Activated CD8-positive, alpha-beta memory T cell treated with anti-CD3 and anti-CD28 coated beads for 1 hour (primary cell): ENCODE measurements at places on chromosomes 13 and 19.

- no peak for DNase-seq
Observed at GRCh38 chr13:53241891-53242348, 213.3 kb downstream of the OLFM4 start.

- DNase-seq = no peak
Observed at GRCh38 chr19:39306075-39306474, 9.9 kb downstream of the IFNL1 start.

DNA sequence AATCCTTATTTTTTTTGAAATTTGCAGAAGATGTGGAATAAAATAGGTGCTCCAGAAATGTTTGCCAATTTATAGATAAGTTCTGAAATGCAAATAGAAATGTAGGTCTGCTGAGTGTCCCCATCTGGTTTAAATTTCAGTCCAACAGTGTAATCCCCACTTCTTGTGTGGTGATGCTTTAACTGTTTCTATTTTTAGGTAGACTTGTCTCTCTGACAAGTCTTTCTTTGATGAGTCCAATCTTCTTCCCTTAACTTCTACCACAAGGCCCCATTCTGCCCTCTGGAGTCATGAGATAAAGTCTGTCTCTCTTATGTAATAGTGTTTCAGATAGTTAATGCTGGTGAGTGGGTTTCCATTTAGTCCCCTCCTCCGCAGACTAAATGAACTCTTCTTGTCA is 390.4 kb downstream of the RFC3 start:
- DNase-seq = no peak

GRCh38 chr19:33332248-33332647 is 29.9 kb upstream of the CEBPA start:
- DNase-seq = no peak

GRCh38 chr13:98280176-98280510 is 103.1 kb upstream of the RNF113B start:
- DNase-seq = no peak

GRCh38 chr13:59658738-59659330 is 504.9 kb downstream of the DIAPH3 start:
- no peak for DNase-seq

GRCh38 chr13:47639738-47640447 is 361.2 kb downstream of the SUCLA2 start:
- no peak for DNase-seq

DNA sequence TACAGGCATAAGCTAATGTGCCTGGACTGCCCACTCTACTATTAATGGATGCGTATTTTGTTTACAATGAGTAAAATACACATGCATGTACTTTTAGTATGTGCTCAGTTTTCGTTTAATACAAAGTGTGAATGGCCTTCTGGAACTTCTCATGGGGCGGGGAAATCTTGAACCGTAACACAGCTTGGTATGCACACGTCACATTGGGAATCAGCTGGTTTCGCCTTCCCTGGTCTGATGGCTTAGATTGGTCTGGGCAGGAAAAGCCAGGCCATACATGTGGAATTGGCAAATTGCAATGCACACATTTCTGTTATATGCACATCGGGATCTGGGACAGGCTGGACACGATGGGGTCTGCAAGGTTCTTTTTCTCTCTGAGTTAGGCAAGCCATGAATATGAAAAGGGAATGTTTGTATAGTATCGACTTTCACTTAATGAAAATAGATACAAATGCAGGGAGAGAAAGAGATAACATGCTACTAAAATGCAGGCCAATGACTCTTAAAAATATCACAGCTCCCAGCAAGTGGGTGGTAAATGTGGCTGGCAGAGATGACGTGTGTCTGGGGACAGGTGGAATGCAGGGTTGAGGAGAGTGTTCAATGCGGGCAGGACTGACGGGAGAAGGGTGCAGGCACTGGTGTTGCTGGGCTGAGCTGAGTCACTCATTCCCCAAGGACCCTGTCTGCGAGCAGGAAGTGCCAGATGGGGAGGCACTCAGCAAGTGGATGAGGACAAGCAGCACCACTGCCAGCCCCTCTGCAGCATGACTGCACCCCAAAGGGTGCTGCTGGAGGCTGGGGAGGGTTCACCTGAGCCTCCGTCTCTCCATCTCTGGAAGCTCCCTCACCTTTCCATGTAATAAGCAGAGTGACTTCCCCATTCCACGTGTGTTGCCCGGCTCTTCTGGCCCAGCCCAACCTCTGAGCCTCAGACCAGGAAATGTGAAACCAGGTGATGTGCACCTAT is 204.0 kb upstream of the GPR12 start:
- DNase-seq = no peak

GRCh38 chr19:1353144-1353543 is 30.6 kb upstream of the NDUFS7 start:
- no peak for DNase-seq

DNA sequence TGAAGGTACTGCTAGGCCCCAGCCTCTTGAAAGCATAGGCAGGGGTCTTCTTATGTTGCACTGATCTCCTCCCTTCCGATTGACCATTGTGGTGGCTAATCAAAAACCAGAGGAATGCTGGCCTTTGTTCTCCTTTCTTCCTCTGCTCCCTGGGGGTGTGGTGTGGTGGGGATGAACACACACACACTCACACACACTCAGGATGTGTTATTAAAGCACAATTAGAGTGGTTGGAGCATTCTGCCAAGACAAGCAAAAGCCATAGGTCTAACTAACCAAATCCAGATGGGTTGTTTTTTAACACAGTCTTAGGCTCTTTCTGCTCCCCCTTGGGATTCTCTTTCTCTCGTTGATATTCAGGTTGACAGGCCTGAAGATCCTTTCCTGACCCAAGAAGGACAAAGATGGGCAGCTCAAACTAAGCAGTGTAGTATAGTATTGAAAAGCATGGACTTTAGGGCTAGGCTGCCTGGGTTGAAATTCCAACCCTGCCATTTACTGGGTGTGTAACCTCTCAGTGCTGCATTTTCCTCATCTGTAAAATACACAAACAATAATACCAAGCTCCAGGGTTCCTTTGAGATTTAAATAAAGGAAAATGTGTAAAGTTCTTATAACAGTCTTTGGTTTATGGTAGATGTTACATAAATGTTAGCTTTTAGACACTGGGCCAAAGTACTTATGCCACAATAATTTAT is 25.5 kb upstream of the DGKH start:
- DNase-seq = no peak

DNA sequence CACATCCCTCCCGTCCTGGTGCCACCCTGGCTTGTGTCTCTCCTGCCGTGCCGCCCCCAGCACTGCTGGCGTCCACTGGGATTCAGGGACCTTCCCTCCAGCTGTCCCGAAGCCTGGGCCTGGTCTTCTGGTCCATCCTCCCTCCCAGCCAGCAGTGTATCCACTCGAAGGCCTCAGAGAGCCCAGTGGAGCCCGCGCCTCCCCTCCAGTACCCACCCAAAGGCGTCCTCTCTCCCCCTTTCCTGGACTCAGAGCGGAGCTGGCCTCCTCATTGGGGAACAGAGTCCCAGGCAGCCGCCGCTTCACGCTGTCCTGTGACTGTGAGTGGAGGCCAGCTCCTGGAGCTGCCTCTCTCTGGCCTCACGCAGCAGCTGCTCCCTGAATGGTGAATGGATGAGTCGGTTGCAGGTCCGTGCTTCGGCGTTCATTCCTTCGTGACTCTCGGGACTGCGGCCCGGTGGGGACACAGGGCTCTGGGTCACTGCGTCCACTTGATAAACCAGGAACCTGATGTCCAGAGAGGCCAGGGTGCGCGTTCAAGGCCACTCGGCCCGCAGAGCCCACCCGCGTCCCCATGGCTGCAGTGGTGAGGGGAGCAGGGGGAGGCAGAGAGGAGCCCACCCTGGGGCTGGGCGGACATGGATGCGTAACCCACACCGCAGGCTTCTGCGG is 12.1 kb downstream of the ONECUT3 start:
- DNase-seq = no peak

GRCh38 chr13:112754281-112755025 is 64.6 kb downstream of the ATP11A start:
- DNase-seq = no peak

DNA sequence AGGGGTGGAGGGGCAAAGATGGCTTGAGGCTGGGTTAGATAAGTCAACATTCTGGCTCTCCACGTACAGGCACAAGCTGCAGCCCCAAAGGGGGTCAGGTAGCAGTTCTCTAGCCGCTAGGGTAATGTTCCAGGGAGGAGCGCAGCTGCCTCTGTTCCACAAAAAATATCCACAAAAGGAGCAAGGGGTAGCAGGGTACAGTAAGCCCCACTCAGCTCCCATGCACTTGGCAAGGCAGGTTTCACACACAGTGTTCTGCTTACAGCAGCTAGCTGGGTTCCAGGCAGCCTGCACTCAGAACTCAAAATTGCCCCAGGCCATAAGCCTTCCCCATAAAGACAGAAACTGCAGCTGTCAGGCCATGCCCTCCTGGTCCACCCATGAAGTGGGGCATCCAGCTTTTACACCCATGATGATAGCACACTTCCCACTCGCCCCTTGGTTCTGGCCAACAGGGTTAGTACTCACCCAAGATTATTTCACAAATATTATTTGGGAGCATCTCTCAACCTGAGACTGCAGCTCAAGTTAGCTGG is 130.0 kb downstream of the CYSLTR2 start:
- DNase-seq = no peak

DNA sequence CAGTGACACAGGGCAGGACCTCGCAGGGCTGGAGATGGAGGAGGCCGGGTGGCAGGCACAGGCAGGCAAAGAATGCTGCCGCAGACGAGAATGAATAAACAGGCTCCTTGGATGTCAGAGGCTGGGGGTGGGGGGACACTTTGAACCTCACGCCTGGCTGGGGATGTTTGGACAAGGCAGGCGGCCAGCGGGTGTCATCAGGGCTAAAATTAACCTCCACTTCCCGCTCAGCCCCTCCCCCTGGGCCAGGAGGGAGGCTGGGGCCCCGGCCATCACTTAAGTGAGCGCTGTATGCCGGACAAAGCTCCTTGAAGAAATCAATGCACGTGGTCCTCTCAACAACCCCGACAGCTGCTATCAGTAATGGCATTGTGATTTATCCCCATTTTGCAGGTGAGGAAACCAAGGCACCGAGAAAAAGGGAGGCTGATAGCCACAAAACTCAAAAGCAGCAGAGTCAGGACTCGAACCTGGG is 10.3 kb upstream of the FUT5 start:
- DNase-seq = no peak

- DNase-seq = no peak
Observed at GRCh38 chr13:80685942-80686341, 345.0 kb upstream of the SPRY2 start.

- peak; percentile 74 for DNase-seq
Observed at GRCh38 chr19:47230054-47230920, 712 bp downstream of the BBC3 start.

DNA sequence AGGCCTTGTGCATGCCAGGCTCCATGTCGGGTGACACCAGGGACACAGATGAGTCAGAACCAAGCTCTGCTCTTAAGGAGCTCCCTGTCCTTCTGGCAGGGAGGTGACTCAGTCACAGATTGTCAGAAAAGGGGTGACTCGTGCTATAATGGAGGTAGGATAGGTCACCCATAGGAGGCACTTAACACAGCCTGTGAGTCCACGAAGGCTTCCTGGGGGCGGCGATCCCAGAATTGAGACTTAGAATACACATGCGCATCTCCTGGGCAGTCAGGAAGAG is 19.6 kb downstream of the FUZ start:
- DNase-seq = no peak

DNA sequence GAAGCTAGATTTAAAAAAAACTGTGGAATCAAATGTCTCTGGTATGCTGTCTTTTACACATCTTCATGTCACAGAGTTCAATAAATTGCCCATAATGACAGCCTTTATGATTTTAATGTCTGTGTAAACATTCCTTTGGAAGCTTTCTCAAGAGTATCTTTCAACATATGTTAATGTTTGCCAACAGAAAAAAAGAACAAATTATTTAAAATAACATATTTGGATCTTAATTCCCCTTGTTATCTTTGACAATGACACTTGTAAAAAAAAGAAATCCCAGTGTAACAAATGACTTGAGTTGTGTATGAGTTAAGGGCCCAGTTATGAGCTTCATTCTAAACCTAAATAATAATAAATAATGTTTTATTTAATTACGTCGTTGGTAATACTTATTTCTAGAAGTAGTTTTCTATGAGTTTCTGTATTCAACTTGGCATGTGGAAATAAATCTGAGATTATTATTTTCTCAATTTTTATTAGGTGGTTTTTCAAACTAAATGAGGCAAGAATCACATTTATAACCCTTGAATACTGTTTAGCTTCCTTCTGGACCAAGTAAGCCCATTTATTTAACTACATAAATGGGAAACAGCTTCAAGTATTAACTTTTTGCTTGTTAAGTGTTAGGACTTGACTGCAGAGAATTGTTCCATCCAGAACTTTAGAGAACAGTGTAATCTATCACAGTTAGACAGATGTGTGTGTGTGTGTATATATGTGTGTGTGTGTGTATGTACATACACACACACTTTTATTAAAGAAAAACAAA is 182.1 kb downstream of the POSTN start:
- DNase-seq = no peak

DNA sequence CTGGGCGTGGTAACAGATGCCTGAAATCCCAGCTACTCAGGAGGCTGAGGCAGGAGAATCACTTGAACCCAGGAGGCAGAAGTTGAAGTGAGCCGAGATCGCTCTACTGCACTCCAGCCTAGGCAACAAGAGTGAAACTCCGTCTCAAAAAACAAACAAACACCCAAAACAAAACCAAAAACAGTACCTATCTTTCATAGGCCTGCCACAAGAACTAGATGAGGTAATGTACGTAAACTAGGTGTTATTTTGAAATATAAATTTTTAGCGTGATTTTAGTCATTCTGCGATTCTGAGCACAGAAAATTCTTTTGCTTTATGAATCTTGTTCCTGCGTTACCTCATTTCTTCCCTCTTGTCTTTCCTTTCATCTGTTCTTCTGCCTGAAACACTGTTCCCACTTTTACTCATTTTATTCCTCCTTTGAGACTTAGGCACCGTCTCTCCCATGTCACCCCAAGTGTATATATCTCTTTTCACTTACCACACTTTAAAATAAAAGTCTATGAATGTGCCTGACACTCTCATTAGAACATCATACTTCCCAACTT is 238.2 kb upstream of the HTR2A start:
- DNase-seq = no peak

DNA sequence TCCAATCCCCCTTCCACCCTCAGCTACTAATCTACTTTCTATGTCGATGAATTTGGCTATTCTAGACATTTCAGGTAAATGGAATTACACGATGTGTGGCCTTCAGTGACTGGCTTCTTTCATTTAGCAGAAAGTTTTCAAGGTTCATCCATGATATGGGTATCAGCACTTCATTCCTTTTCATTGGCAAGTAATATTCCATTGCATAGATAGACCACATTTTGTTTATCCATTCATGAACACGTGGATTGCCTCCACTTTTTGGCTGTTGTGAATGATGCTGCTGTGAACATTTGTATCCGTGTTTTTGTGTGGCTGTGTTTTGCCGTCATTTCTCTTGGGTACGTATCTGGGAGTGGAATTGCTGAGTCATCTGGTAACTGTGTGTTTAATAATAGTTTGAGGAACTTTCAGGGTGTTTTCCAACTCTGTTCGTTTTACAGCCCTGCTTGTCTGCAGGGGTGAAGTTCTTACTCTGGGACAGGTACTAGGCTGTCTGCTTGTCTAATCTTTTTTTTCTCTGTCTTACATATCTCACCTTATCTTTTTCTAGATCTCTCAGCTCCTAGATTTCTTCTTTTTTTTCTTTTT is 32.5 kb downstream of the MARK4 start:
- DNase-seq = no peak
